Kasumi-1 (cell line): ENCODE measurements at places on chromosomes 7 and 10.

- no peak for DNase-seq
Observed at GRCh38 chr10:61763778-61764177, 101.0 kb downstream of the CABCOCO1 start.

DNA sequence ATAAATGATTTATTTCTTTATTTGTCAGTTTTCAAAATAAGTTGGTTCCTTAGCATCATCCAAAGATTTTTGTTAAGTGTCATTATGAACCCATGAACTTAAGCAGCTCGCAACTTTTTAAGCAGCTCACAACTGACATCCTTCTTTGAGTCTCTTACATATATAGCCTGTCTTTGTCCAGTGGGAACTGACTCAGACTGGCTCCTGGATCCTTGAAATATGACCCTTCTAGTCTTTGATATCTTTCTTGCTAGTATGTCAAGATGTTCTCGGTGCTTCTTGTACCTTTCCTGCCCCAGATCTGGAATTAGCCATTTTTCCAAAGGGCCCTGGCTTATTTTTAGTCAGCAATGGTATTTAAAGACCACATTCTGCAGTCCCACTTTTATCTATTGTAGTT is 53.9 kb upstream of the ARID5B start:
- DNase-seq = no peak

GRCh38 chr7:16040346-16040745 is 353.9 kb upstream of the MEOX2 start:
- no peak for DNase-seq

DNA sequence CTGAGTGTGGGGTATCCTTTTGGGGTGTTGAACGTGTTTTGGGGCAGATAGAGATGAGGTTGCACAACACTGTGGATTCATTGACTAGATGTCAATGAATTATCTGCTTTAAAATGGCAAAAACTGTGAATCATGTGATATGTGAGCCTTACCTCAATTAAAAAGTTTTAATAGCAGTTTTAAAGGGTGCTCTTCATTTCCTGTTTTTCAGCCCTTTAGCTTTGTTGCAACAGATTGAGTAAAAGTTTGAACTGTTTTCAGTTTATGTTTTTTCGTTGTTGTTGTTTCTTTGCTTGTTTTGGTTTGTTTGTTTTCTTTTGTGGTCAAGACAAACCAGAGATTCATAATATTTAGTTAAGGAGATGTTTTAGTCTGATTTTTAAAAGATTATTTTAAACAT is 9.4 kb downstream of the TAS2R41 start:
- DNase-seq = no peak

- DNase-seq = no peak
Observed at GRCh38 chr10:8121201-8121890, 66.9 kb downstream of the GATA3 start.
